ENCODE measurements at places on chromosomes 1 and 21.

DNA sequence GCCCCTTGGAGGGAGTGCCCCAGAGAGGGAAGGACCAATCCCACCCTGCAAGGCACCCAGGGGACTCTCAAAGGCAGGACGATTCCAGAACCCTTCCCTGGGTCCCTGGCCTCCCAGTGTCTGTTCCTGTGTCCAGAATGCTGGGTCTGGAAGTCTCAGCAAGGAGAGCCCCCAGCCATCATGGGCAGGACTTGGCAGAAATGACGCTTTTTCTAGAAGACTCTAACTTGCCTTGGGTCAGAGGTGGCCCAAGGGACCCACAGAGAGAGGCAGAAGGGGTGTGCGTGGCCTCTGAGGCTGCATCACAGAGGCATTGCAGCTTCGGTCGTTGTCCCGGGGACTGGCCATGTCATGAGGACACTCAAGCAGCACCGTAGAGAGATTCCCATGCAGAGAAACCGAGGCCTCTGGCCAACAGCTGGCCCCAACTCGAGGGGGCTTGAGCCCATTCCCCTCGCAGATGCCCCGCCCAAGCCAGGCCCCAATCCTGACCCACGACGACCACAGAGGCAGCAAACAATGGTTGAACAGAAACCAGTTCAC is 57.8 kb downstream of the WNT9A start:
- DNase-seq = no peak

DNA sequence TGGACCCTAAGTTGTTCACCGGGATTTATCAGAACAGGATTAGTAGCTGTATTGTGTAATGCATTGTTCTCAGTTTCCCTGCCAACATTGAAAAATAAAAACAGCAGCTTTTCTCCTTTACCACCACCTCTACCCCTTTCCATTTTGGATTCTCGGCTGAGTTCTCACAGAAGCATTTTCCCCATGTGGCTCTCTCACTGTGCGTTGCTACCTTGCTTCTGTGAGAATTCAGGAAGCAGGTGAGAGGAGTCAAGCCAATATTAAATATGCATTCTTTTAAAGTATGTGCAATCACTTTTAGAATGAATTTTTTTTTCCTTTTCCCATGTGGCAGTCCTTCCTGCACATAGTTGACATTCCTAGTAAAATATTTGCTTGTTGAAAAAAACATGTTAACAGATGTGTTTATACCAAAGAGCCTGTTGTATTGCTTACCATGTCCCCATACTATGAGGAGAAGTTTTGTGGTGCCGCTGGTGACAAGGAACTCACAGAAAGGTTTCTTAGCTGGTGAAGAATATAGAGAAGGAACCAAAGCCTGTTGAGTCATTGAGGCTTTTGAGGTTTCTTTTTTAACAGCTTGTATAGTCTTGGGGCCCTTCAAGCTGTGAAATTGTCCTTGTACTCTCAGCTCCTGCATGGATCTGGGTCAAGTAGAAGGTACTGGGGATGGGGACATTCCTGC is 3.9 kb upstream of the OLFML3 start:
- no peak for DNase-seq

GRCh38 chr1:167904652-167905130 is 9.2 kb downstream of the ADCY10 start:
- peak; percentile 59 for DNase-seq

DNA sequence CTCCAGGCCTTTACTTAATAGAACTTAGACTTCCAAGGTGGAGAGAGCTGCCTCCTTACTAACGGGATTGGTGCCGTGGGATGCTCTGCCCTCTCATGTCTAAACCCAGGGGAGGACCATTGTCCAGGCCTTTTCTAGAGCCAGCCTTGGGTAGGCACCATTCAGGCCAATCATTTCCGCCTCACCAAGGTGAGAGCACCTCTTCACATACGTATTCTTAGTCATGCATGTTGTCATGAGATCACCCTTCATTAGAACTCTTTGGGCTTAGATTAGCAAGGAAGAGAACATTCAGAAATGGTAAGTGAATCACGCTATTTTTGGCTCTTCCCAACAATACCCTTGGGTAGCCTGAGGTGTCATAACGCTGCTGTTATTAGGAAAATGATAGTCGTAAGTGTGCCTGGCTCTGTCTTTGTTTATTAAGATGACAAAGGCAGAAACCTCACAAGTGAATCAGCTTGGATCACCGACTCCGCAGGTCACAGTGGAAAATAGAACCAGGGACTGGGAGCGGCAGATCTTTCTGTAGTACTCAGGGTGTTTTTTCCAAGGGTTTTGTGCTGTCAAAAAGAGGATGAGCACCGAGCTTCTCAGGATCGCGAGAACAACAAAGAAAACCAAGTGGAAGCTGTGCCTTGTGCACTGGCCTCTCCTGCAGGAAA is 55.0 kb downstream of the HUNK start:
- DNase-seq = no peak

DNA sequence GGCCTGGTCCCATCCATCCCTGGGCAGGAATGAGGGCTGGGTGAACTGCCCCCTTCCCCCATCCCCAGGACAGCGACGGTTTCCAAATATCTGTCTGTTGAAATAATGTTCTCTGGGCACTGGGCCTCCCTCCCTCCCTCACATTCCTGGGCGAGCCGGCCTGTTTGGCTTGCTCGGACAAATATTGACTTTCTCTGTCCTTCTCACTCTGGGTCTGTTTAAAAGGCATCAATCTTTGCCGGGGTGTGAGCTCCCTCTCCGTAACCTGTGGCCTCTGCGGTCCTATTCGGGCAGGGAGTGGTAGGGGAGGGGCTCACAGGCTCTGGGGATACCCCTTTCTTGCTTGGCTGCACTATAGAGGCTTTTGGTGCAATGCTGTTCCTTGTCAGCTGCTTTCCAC is 40.2 kb downstream of the FOXD2 start:
- DNase-seq = no peak

GRCh38 chr1:37243368-37244082 is 209.2 kb upstream of the GRIK3 start:
- no peak for DNase-seq

GRCh38 chr1:63662841-63663240 is 69.6 kb downstream of the PGM1 start:
- peak; percentile 70 for DNase-seq

GRCh38 chr1:70083519-70083918 is 121.9 kb downstream of the LRRC40 start:
- DNase-seq = no peak

DNA sequence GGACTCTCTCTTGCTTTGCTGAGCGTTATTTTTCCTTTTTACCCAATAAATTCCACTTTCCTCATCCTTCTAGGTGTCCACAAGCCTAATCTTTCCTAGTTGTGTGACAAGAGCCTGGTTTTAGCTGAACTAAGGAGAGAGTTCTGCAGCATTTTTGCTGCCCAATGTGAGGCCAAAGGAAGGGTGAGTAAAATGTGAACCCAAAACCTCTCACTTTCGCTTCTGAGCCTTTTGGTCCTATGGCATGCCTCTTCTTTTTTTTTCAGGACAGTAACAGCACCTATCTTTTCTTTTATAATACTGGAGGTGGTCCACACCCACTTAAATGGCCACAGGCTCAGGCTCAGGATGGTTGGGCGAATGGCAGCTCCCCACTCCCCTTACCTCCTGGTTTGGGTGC is 111.1 kb downstream of the COP1 start:
- no peak for DNase-seq

- DNase-seq = no peak
Observed at GRCh38 chr1:180158149-180159147, 3.8 kb downstream of the QSOX1 start.

All from fibroblast of mammary gland (primary cell).